ENCODE measurements at places on chromosomes 16 and 17. TPM values are rescaled to one million over a fixed set of nuclear protein-coding genes. Genes with fewer than 3 reads are reported as not detected.

DNA sequence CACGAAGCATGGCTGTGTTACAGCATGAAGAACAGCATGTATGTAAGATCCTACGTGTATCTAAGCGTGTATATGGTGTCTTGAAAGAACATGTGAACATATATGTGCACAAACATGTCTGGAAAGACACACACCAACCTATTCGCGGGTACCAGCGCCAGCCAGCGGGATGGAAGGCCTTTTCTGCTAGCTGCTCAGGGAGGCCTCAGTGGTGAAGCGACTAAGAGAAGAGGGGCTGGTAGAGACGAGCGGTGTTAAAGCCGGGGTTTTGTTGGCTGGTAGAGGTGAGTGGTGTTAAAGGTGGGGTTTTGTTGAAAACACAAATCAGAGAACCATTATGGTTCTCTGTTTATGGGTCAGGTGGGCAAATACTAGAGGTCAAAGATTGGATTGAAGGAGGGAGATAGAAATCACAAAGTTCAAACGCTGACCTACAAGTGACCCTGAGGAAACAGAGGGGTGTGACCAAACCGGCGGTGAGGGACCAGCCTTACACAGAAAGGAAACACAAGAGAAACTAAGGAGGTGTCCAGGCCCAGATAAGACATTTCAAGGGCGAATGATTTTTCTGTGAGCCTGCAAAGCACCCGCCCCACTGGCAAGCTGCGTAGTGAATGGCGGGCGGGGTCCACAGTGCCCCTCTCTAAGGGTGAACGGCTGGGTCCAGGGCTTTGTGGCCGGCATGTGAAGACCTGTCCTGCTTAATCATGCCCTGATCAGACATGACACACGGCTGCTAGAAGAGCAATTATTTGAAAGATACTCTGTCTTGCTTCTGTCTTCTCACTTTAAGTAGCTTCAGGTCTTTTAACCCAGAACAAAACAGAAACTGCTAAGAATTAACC, 8.1 kb downstream of the ZCCHC14 start:
- peaks cover 12% of the 10 kb centered on the region for H3K27me3 ChIP-seq
- no peak overlapping the region for H3K27ac ChIP-seq
- H3K4me1 ChIP-seq, result peaks cover 38% of the 10 kb centered on the region
- DNase-seq, result no peak
- no peaks in the 10 kb centered on the region for H3K36me3 ChIP-seq
- no peak overlapping the region for H3K4me3 ChIP-seq

- H3K27me3 ChIP-seq, result no peaks in the 10 kb centered on the region
- DNase-seq, result no peak
- H3K36me3 ChIP-seq, result no peaks in the 10 kb centered on the region
- no peak overlapping the region for H3K27ac ChIP-seq
- H3K4me3 ChIP-seq, result no peak overlapping the region
Observed at GRCh38 chr16:35731341-35732040, 2272.1 kb downstream of the TP53TG3F start.

- no peaks in the 10 kb centered on the region for H3K36me3 ChIP-seq
- peaks cover 5% of the 10 kb centered on the region for H3K27me3 ChIP-seq
- H3K4me1 ChIP-seq, result no peaks in the 10 kb centered on the region
- no peak overlapping the region for H3K27ac ChIP-seq
Observed at GRCh38 chr17:20022701-20023100, 13.5 kb downstream of the SPECC1 start.

The CDYL2 gene
- 54.6 TPM for total RNA-seq

DNA sequence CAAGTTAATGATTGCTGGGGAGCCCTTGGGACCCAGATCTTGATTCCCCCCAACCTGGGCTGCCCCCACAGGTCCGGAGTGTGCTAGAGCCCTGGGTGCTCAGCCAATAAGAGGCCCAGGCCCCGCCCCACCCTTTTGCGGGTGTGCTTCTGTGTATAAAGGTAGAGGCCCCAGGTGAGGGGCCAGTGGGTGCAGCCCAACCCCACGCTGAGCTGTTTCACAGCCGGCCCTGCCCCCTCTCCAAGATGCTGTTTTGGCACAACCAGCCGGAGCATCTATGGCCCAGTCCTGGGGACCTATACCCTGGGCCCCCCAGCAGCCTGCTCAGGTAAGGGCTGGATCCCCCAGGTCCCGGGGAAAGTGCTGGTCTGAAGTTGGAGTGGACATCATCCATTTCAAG, 11.8 kb upstream of the STAC2 start:
- H3K4me3 ChIP-seq, result no peak overlapping the region
- H3K36me3 ChIP-seq, result no peaks in the 10 kb centered on the region
- no peak overlapping the region for H3K27ac ChIP-seq
- no peaks in the 10 kb centered on the region for H3K27me3 ChIP-seq

GRCh38 chr17:73191443-73192205, 1.2 kb upstream of the COG1 start:
- peak overlapping the region; percentile 94 for H3K27ac ChIP-seq
- peaks cover 9% of the 10 kb centered on the region for H3K36me3 ChIP-seq
- no peaks in the 10 kb centered on the region for H3K27me3 ChIP-seq
- peaks cover 36% of the 10 kb centered on the region for H3K4me1 ChIP-seq
- DNase-seq, result peak; percentile 77
